AG10803 (cell line): ENCODE measurements at places on chromosomes 1 and 21.

DNA sequence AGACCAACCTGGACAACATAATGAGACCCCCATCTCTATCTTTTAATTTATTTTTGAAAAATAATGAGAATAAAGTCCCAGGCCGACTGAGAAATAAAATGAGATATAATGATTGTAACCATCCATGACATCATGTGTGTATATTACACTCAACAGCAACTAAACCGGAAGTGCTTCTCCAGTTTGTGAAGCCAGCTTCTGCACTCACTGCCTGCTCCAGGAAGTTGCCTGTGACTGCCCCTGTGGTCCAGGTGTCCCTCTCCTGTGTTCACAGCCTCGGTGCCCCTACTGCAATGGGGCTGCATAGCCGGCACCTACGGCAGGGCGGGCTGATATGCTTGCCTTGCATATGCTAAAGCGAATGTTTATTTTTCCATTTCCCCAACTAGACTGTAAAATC is 68.3 kb downstream of the SSBP3 start:
- DNase-seq = no peak

GRCh38 chr1:69648486-69648885 is 80.8 kb downstream of the LRRC7 start:
- DNase-seq = no peak

DNA sequence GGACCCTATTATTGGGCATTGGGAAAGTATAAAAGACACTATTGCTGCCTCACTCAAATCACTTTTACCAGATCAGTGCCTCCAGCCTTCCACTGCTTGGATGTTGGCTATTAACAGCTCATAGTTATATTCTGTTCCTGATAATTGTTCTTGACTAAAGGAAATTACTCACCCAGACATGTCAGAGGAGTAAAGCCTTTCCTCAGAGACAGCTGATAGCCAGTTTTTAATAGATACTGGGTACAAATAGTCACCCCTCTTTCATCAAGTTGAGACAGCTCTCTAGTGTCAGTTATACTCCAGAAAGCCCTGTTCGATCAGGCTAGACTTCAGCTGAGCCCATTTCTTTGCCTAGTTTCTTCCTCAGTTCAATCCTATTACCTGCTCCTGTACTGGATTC is 876.1 kb upstream of the B3GALT2 start:
- no peak for DNase-seq

GRCh38 chr1:82346141-82346540 is 545.4 kb downstream of the ADGRL2 start:
- DNase-seq = no peak

- DNase-seq = no peak
These were observed 272.1 kb downstream of the TRABD2B start for GRCh38 chr1:47725000-47725473.

DNA sequence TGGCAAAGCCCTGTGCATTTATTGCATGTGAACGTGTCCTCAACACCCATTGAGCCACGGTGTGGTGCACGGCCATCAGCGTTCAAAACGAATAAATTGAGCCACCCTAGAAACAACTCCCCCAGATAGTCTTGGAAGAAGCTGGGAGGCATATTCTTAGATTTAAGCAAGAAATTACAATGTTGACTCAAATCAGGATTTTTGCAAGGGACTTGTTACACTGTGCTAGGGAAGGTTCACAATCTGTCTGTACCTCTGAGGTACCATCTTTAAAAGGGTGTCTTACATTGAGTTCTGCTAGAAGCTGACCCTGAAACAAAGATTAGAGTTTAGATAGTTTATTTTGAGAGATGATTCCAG is 16.2 kb downstream of the CD247 start:
- DNase-seq = no peak

- no peak for DNase-seq
These were observed 23.1 kb downstream of the SNAP47 start for GRCh38 chr1:227758366-227758765.

GRCh38 chr1:218164930-218165700 is 120.0 kb upstream of the RRP15 start:
- no peak for DNase-seq
